H54 (cell line): ENCODE measurements at places on chromosomes 12 and 14.
A peak's percentile ranks its signal among the peaks of the same experiment; 100 is the strongest.

- DNase-seq = no peak
Measured at GRCh38 chr14:84361476-84361875, 1168.5 kb upstream of the FLRT2 start.

- no peak for DNase-seq
Measured at GRCh38 chr14:61663312-61663979, 31.9 kb upstream of the HIF1A start.

GRCh38 chr14:59429790-59430189 is 35.4 kb downstream of the GPR135 start:
- DNase-seq = no peak

- no peak for DNase-seq
Measured at GRCh38 chr14:51219473-51220448, 20.3 kb upstream of the TMX1 start.

DNA sequence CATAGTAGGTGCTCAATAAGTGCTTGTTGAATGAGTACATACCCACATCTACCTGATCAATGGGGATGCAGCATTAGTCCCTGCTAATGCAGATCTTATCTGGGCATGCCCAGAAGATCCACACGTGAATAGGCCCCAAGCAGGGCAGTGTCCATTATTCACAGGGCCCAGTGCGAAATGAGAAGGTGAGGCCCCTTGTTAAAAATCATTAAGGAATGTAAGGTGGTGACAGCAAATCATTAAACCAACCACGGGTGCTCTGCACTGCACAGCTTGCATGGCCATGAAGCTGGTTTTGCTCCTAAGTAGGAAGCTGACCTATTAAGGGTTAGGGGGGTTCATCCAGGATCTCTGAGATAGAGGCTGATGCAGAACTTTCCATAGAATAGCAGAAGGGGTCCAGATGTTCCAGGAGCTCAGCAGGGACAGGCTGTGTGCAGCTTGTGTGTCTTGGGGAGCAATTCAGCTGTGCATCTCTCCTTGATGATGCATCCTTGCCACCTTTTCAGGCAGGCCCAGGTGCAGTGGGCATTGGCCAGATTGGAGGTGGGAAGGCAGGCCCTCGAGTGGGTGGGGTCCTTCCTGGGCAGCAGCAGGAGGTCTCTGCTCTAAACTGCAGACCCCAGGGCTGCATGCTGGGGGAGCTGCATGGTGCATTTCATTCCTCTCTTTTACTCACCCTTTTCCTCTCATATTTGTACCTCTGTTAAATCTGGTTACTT is 231.3 kb upstream of the PWP1 start:
- DNase-seq = no peak

GRCh38 chr12:127660961-127661360 is 606.0 kb upstream of the TMEM132C start:
- DNase-seq = no peak

GRCh38 chr14:71163050-71163841 is 256.0 kb downstream of the PCNX1 start:
- no peak for DNase-seq

GRCh38 chr12:22477894-22478287 is 66.5 kb downstream of the C2CD5 start:
- no peak for DNase-seq

GRCh38 chr14:81406863-81407262 is 6.7 kb upstream of the STON2 start:
- DNase-seq = no peak

GRCh38 chr12:120719072-120719471 is 6.6 kb upstream of the ACADS start:
- no peak for DNase-seq

DNA sequence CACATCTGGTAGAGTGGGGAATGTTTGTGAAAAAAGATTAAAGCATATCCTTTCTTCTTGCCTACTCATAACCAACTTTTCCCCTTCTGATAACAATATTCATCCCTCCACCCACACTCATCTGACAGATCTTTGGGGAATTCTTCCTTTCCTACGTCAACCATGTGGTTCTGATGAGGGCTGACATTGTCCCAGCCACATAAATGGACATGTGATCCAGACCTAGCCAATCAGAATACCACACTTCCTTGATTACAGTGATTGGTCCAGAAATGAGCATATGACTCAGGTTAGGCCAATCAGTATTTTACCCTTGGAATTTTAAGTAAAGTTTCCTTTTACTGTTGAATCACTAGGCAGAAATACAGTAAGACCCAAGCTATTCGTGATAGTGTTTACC is 58.9 kb downstream of the GPR65 start:
- no peak for DNase-seq

DNA sequence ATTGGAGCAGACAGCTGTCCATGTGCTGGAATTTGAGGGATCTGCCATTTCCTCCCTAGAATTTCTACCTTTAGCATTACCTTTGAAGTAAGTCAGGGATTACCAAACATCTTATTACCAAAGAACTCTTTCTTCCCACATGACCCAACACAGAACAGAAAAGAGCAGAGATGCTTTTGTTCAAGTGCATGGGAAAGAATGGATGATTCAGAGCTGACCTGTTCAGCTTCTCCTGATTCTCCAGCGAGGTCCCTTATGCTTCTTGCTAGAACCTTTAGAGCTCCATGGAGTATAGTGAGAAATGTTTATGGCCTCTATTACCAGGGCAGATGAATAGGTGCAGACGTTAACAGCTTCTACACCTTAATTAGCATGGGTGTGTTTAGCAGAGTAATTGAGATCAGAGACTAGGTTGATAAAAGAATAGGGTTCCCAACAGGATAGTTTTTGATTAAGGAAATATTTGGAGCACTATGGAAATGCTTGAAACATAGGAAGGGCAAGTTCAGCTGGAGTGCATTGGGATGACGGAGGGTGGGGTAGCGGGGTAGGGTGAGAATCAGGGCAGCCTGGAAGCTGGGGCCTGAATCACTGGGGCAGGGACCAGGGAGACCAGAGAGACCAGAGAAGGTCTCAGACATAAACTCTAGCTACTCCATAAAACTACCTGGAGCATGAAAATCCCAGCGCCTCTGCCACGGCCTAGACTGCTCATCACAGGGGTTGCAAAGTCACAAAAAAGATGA is 223.7 kb downstream of the CACNA1C start:
- no peak for DNase-seq

GRCh38 chr12:130925666-130926015 is 28.1 kb upstream of the ADGRD1 start:
- DNase-seq = no peak

DNA sequence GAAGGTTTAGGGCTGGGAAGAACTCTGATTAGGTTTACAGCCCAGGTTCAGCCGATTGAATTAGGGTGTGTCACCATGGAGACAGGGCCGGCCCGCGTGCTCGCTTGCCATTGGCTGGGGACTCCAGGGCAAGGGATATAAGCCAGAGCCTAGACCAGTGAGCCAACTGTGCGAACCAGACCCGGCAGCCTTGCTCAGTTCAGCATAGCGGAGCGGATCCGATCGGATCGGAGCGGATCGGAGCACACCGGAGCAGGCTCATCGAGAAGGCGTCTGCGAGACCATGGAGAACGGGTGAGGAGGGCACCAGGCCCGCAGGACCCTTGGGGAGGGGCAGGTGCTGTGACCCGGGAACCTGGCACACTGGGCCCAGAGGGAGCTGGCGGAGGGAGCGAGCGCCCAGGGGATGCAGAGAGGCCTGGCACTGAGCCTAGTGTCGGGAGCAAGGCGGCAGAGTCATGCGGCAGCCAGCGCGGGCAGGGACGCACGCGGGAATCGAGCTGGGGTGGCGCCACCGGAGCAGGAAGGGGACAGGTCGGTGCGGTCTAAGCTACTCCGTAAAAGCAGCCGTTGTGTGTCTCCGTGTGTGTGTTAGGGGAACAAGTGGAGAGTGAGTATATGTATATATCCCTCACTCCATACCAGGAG is at the start of gene PNP:
PNP (plus strand) TSS at position 165 of the 648 bp plus-strand sequence; CDS start at position 284, 119 bp downstream.
- peak; percentile 42 for DNase-seq

DNA sequence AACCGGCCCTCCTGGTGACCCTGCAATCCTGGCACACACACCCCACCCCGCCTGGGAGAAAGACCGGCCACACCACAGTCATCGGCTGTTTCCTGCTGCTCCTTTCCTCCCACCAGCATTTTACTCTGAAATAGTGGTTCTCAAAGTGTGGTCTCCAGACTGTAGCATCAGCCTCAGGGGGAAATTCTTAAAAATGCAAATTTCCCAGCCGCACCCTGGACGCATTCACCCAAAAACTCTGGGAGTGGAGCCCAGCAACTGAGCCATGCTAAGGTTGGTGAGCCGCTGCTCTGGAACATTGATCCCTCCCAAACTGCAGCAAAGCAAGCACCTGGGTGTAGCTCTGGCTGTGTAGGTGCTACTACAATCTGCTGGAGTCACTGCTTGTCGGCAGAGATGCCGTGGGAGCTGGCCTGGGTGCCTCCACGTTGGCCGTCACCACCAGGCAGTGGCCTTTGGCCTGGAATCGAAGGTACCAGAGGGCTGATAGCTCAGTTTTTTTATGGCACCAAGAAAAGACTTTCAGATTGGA is 38.4 kb upstream of the BCL2L14 start:
- no peak for DNase-seq

- DNase-seq = no peak
Measured at GRCh38 chr14:103074729-103075367, 9.2 kb upstream of the LBHD2 start.

- no peak for DNase-seq
Measured at GRCh38 chr12:13817131-13817530, 164.3 kb downstream of the GRIN2B start.

DNA sequence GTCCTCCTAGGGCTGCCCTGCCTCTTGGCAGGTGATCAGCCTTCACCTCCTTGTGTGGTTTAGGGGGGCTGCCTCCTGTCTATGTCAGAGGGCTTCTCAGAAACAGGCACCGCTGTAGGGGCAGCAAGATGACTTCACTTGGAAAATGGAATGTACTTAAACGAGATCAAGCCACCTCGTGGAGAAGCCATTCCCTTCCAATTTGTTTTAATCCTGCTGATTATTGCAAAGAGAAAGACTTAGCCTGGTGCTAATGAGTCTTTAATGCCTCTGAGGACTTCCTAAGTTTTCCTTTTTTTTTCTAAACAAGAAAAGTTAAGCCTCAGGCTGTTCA is 62.3 kb upstream of the RFLNA start:
- no peak for DNase-seq

DNA sequence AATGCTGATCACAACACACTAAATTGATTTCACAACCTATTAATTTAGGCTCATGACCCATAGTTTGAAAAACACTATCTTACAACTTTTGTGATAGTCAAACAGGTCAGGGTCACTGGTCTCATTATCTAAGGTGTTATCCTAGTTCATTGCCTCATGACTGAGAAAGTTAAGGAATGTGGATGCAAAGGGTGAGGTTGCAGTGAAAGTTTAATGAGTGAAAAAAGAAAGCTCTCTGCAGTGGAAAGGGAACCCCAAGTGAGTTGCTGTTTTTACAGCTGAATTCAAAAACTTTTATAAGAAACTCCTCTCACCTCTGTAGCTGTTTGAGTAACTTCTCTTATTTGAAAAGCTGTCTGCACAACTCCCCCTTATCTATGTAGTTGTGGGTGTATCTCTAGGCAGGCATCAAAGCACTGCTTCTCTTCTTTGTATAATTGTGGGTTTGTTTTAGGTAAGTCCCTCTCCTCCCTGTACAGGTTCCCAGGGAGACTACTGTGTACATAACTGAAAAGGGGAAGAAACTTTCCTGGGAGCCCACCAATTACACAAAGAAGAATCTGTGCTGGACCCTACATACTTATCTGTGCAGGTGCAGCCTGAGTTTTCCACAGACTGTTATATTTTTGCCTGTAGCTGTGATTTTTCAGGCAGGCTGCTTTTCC is 18.9 kb downstream of the DNAL1 start:
- DNase-seq = no peak

GRCh38 chr14:100807979-100808734 is 17.8 kb upstream of the MEG3 start:
- no peak for DNase-seq

DNA sequence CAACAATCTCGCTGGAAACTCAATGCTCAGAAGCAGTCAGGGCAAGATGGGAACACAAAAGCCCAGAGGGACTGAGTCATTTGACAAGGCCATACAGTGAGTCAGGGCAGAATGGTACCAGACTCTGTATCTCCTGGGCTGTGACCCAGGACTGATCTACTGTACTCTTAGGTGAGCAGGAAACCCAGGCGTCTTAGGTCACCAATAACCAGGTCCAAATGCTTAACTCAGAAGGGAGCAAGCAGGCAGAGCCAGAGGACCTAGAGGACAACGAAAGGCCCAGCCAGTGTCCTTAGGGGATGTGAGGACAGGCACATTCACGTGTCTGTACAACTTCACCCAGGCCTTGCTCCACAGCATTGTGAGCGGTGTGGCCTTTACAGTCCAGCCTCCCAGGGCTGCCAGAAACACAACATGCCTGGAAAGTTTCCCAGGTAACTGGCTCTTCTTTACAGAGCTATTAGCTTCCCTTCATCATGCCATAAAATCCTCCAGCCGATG is 69.9 kb downstream of the ARL6IP4 start:
- peak; percentile 48 for DNase-seq

DNA sequence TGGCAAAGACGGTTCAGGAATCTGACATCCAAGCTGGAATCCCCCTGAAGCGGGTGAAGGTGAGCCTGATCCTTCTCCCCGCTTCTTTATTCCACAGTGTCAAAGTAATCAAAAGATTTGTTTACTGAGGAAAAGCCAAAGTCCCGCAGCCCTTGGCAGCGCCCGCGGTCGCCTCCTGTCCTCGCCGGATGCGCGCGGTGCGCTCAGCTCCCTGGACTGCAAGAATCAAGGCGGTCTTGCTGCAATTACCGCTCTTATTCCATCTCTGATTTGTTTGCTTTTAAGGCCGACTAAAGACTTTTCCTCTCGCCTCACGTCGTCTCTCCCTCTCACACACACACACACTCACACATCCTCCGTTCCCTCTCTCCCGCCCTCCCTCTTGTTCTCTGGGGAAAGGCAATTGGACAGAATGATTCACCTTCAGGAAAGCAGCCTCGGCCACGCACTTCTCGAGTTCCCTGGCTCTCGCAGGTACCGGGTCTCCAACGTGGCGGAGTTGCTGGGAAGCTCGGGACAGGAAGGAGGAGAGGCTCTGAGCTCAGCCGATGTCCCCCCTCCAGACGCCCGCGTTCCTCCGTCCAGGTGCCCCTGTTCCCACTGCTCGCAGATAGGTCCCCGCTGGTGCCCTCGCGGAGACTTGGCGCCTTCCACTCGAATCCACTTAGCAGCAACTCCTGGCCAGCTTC is 68.6 kb upstream of the USP15 start:
- no peak for DNase-seq

DNA sequence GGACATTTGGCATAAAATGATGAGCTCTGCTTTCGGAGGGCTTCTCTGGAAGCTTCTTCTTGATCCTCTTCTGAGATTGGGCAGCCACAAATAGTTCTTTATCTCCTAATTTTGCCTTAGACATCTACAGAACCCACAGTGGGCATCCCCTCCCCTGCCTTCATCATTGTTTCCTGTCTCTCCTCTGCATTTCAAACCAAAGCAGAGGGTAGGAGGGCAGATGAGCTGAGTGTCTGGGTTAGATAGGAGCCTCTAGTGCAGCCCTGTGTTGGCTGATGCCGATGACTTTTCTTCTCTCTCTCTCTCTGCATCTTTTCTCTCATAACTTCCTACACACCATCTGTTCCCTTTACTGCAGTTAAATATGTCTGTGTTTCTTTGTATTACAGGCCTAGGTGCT is 8.5 kb upstream of the IL26 start:
- DNase-seq = no peak

GRCh38 chr14:103186909-103187586 is 63.8 kb downstream of the TNFAIP2 start:
- no peak for DNase-seq
